ENCODE measurements at places on chromosomes 7 and 10. TPM values are rescaled to one million over a fixed set of nuclear protein-coding genes. Genes with fewer than 3 reads are reported as not detected.
A peak's percentile ranks its signal among the peaks of the same experiment; 100 is the strongest.

Gene INSIG1
- 105 TPM for total RNA-seq

Gene DTX2
- 22.4 TPM for total RNA-seq

Gene KLF14
- not detected for total RNA-seq

DNA sequence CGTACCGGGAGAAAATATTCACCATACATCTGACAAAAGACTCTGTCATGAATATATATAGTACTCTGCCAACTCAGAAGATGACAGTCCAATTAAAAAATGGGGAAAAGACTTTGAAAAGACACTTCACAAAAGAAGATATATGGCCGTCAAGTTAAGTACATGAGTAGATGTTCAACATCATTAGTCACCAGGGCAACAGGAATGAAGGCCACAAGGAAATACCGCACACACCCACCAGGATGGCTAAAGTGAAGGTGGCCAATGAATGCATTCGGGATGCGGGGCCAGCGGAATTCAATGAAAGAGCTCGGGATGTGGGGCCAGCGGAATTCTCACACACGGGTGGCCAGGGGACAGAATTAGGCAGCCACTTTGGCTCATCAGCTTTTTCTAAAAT is 42.2 kb downstream of the MAD1L1 start:
- peak; percentile 10 for DNase-seq

- no peak for DNase-seq
Observed at GRCh38 chr7:92356406-92356805, 90.9 kb upstream of the GATAD1 start.

- peak; percentile 38 for DNase-seq
Observed at GRCh38 chr10:51427758-51428157, 271.6 kb downstream of the CSTF2T start.

- DNase-seq = no peak
Observed at GRCh38 chr10:89795840-89796239, 94.5 kb downstream of the KIF20B start.

DNA sequence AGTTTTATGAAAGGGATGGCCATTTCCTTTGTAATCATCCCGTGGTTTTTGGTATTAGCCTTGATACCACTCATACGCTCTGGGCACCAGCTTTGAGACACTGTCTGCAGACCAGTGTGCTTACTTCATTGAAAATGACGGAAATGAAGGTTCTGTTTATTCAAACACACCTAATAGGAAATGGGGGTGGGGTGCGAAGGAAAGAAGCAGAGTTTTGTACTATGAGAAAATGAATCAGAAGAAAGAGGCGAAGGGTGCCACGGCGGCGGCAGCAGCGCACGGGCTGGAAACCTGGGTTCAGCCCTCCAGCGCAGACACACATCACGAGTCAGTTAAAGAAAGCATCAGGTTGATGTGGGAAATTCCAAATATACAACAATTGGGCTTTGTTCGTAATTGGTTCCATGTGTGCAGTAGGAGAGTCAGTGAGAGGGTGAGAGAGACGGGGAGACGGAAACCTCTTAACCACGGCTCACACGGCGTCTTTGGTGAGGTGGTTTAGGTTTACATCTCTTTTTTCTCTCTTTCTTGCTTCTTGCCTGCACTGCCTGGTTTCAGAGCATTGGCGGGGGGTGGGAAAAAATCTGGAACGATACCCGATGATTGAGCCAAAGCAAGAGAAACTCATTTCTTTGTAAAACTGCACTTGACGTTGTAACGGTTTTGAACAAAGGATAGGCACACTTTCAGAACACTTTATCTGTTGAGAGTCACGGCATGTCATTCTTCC is 321.2 kb downstream of the FRMD4A start:
- peak; percentile 56 for DNase-seq

DNA sequence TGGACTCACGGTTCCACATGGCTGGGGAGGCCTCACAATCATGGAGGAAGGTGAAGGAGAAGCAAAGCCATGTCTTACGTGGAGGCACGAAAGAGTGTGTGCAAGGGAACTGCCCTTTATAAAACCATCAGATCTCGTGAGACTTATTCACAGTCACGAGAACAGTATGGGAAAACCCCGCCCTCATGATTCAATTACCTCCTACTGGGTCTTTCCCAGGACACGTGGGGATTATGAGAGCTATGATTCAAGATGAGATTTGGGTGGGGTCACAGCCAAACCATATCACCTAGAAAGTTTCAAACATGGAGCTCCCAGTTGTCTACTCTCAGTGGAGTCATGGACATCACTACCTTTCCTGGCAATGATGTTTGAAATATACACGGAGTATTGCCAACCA is 49.6 kb downstream of the CYCS start:
- DNase-seq = peak; percentile 20

DNA sequence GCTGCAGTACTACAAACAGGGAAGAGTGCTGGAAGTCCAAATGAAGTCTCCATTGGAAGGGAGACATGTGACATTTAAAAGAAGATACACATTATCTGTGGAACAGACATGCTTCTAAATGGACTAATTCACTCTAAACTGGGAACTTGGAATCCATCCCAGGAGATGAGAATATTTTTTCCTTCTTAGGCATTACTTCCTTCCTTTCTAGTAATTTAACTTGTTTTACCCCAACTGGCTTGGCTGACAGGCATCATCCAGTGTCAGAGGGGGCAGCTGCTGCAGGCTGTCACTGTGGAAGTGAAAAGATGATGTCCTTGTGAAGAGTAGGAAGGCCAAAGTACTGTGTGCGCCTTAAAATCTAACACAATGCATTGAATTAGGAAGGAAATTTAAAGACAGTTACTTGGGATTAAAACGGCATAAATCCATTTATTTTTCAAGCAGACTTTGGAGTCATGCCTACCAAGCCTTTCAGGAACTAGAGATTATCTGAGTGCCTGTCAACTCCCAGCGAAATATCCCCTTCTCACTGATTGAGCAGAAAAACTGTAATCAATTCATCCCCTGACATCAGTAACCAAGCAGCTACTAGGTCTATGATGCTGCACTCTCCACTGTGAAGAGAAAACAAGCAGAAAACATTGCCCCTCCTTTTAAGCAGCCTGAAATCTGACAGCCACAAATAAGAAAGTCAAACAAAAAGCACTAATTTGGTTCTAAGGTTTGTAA is 161.2 kb downstream of the DGKI start:
- peak; percentile 60 for DNase-seq

- DNase-seq = peak; percentile 62
Observed at GRCh38 chr10:102710609-102711008, 3.6 kb downstream of the ARL3 start.

DNA sequence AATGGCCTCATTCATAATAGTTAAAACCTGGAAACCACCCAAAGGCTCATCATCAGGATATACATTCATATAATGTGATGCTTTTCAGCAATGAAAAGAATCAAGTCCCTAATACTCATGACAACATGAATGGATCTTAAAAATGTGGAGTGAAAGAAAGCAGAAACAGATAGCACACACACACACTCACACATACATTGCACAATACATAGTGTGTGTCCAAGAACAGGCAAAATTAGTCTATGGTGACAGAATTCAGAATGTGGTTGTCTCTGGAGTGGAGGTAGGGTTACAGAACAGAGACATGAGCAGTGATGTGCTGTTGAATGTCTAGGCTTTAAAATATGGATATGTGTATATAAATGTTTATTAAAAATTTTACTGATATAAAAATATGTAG is 419.9 kb upstream of the PCDH15 start:
- DNase-seq = no peak
